Stimulated activated CD8-positive, alpha-beta memory T cell treated with anti-CD3 and anti-CD28 coated beads, Interleukin-7, amount 100 ng/mL, for 24 hours (primary cell): ENCODE measurements at places on chromosomes 16 and 17.

- no peak for DNase-seq
Measured at GRCh38 chr17:71472809-71473789, 647.7 kb upstream of the SOX9 start.

- no peak for DNase-seq
Measured at GRCh38 chr16:75996491-75996890, 270.2 kb upstream of the CPHXL start.

DNA sequence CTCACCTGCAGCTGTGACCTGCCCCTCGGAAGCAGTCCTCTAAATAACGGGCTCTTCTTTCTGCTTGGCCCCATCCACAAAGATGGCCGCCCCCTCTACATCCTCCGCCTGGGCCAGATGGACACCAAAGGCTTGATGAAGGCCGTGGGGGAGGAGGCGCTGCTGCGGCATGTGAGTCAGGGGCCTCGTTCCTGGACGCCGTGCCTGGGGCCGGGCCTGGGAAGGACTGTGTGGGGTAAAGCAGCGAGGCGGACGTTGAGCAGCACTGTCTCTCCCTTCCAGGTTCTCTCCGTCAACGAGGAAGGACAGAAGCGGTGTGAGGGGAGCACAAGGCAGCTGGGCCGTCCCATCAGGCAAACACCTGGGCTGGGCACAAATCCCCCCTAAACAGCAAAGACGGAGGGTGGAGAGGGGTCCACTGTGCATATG is 33.1 kb downstream of the NAGPA start:
- DNase-seq = no peak

- DNase-seq = no peak
Measured at GRCh38 chr17:61129267-61130254, 270.1 kb upstream of the TBX2 start.

GRCh38 chr16:4103745-4104144 is 12.5 kb downstream of the ADCY9 start:
- no peak for DNase-seq

DNA sequence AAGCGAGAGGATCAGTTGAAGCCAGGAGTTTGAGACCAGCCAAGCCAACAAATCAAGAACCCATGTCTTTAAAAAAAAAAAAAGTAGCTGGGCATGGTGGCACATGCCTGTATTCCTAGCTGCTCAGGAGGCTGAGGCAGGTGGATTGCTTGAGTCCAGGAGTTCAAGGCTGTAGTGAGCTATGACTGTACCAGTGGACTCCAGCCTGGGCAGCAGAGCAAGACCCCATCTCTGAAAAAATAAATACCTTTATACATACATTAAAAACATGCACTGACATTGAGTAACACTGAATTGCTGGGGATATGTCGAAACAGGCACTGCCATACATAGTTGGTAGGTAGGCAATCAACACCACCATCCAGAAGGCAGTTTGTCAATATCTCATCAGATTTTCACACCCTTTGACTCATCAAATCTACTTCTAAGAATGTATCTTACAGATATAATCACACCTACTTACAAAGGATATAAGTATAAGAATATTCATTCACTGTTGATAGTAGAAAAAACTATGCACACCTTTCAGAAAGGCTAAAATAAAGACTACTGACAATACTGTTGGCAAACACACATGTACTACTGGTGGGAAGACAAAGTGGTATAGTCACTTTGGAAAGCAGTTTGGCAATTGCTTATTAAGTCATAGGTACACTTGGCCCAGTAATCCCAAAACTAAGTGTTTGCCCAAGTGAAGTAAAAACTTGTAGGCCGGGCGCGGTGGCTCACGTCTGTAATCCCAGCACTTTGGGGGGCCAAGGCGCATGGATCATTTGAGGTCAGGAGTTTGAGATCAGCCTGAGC is 6.4 kb upstream of the CEP20 start:
- DNase-seq = no peak

DNA sequence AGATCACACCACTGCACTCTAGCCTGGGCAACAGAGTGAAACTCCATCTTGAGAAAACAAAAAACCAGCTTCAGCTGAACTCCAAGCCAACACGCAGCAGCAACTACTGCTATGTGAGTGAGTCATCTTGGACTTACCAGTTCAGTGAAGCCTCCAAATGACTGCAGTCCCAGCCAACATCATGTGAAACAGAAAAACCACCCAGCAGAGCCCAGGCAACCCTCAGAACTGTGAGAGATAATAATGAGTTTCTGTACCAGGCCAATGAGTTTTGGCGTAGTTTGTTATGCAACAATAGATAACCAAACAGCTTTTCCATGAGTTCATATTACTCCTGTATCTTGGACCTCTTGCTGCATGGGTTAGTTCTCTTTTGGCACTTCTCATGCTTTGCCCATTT is 23.3 kb downstream of the PHF12 start:
- no peak for DNase-seq

- DNase-seq = no peak
Measured at GRCh38 chr17:73138541-73139138, 26.2 kb upstream of the SSTR2 start.

- DNase-seq = no peak
Measured at GRCh38 chr16:75263291-75263962, 12.0 kb upstream of the BCAR1 start.

DNA sequence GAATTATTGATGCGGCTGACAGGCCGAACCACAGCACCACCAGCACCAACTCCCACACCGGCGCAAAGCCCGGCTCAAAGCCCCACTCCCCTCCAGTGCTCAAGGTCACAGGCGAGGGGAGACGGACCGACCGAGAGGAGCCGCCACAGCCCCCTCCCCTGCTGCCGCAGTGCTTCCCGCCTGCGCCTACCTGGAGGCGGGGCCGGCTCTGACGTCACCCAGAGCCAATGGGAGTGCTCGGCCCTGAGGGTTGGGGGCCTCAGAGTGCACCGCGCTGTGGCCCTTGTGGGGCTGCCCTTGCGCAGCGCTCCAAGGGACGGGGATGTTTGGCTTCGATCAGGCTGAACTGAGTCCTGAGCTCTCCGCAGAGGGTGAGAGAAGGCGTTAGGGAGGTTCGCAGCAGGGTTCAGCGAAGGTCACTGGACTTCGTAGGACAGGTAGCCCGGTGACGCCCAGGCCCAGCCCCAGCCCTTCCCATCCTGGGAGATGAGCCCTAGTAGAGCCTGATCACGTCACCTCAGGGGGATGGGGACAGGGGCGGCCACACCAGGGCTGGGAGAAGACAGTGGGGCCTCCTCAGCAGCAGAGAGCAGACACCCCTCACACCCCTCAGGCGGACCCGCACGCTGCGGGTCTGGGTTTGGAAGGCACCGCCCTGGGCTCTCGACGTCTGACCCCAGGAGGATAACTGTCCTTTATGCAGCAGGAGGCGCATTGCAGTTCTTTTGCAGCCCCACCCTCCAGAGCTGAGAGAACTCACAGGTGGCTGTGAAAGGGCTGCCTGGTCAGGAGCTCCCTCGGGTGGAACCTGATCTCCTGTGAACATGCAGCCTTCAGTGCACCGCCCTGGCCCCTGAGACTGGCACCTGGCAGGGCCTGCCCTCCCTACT is 1.5 kb downstream of the NDRG4 start:
- no peak for DNase-seq

- no peak for DNase-seq
Measured at GRCh38 chr17:57868007-57868909, 18.4 kb upstream of the MRPS23 start.

DNA sequence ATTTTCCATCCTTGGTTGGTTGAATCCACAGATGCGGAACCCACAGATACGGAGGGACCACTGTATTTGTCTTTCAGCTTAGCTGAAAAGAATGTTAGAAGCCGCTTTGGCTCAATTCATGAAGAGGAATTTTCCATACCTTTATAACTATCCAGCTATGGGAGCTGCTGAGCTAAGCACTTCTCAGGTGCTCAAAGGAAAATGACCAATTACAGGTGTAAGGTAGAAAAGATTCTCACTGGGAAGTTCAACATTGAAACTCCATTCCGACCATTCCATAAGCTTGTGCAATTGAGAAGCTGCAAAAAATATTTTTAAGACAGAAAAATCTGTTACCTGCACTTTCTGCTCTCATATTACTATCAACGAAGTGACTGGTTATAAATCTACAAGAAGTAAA is 2.7 kb downstream of the AHSP start:
- DNase-seq = no peak

- DNase-seq = no peak
Measured at GRCh38 chr17:42333053-42333452, 44.8 kb downstream of the STAT5A start.

GRCh38 chr17:74037320-74037719 is 166.2 kb upstream of the RPL38 start:
- no peak for DNase-seq

GRCh38 chr16:68072038-68072695 is 13.0 kb upstream of the NFATC3 start:
- no peak for DNase-seq

GRCh38 chr17:3965118-3965800 is 1.0 kb upstream of the ATP2A3 start:
- no peak for DNase-seq

DNA sequence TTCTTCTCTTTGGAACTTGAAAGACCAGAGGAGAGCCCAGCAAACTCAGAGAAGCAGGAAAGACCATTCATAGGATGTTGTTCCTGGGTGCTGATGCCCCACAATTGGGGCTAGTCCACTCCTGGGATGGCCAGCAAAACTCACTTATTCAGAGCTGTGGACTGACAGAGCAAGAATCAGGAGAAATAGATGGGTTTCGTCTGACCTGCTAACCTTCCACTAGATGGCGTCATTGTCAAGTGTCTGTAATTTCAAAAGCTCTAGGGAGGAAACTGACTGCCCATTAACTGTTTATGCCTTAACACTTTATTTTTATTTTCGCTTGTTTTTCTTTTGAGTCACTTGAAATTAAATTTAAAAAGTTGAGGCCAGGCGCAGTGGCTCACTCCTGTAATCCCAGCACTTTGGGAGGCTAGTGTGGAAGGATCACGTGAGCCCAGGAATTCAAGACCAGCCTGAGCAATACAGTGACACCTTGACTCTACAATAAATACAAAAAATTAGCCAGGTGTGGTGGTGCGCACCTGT is 28.7 kb upstream of the MILR1 start:
- DNase-seq = no peak

- DNase-seq = no peak
Measured at GRCh38 chr16:17744921-17745572, 274.3 kb upstream of the XYLT1 start.

DNA sequence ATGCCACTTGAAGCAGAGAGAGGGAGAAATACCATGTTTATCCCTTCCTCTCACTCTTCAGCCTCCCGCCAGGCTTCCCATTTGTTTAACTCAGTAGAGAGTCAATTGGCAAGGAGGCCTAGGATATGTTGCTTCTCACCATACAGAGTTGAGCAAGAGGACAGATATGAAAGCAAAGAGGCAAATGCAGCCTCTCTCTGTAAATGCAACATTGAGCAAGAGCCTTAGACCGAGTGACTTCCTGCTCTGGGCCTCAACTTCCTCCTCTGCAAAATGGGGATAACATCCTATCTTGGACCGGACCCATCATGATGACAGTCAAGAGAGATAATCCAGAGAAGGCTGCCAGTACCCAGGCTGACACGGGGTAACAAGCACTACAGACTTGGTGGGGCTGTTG is 36.8 kb downstream of the SOCS1 start:
- no peak for DNase-seq

DNA sequence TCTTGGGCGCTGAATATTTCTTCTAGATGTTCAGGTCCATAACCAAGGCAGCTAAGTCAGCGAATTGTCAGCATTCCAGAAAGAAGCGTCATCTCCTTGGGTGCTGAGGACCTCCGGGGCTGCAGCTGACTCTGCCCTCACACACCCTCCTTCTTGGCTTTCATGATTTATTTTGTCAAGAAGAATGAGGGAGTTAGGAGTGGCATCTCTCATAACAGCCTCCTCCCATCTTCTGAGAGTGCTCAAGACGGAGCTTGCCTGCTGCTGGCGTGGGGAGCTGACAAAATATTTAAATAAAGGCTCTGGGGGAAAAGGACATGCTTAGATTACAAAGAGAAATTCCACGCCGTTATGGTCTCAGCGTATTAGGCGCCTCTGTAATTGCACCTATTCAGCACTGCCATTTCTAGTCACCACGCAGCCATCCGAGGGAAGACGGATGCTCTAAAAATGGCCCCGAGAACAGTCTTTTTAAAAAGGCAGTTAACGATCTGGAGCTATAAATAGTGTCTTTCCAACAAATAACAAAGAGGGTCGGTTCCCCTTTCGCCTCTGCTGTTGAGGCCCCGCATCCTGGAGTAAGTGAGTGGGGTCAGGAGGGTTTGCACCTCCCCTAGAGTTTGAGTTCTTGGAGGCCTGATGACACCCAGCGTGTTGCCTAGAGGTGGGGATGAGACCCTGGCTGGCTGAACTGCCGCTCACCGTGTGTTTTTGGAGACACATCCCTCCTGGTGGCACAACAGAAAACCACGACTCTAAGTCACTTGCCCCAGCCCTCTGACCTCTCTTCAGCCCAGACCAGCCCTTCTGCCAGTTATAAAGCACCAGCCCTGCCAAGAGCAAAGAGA is 187.0 kb downstream of the CCDC182 start:
- no peak for DNase-seq
